CD4-positive, alpha-beta T cell treated with Interleukin-4 for 1 hour (primary cell): ENCODE measurements at places on chromosomes 16 and 17.

- no peak for DNase-seq
Observed at GRCh38 chr16:57606847-57607501, 21.5 kb upstream of the ADGRG1 start.

GRCh38 chr17:47742319-47743181 is 9.5 kb downstream of the TBX21 start:
- DNase-seq: peak; percentile 54

DNA sequence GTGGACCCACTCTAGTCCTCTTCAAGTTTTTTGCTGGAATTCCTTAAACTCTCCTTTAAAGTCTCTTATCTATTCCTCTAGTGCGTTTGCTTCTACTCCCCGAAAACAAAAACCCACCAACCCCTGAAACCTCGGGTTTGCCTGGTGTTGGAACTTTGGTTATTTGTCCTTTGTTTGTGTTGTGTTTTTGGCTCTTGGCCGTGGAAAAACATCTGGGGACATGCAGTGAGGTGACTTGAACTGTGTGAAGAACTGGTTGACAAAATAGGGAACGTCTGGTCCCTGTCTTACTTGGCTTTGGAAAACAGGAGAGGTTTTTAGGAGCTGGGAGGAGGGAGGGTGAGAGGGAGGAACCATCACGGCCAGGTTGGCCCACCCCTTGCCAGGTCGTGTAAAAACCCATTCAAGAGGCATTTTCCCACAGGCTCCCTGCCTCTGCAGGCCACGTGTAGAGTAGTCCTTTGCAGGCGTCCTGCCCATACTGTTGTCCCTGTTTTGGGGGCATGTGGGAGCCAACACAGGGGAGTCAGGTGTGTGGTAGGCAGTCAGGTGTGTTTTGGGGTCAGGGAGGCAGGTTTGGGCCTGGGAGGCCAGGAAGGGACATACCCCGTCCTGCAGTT is 169.3 kb downstream of the RAB11FIP4 start:
- DNase-seq: no peak

DNA sequence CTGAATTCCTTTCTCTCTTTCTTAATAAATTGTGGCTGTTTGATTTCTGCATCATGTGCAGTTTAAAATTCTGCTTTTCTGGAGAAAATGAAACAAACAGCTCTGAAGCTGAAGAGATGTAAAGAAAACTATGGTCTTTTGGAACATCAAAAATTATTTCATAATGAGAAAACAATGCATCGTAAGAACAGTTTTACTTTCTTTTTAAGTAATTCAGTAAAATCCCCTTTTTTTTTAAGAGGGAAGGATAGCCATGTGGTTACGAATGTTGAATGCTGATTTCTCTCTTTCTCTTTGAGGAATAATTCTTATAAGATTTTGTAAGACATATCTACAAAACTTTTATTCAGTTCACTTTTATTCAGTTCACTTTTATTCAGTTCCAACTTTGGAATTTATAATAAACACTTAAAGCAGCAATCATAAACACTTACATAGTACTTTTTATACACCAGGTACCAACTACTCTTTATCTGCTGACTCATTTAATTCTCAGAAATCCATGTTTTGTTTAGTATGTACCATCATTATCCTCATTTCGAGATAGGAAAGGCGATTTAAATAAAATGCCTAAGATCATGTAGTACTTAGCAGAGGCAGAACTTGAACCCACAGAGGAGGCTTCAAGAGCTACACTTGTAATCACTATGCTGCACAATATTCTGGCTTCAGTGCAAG is 26.6 kb downstream of the CNTNAP4 start:
- DNase-seq: no peak

DNA sequence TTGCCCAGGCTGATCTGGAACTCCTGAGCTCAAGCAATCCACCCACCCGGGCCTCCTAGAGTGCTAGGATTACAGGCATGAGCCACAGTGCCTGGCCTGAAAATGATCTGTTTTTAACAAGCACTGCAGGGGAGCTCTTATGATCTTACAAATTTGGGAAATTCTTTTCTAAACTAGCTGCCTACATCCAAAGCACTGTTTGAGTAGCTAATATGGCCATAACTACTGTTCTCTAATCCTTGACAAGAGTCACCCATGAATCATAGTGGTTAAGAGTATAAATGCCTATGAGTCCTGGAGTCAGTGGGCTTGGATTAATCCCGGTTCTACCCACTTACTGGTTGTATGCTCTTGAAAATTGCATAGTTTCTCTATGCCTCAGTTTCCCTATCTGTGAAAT is 1.4 kb upstream of the CPPED1 start:
- DNase-seq: no peak

DNA sequence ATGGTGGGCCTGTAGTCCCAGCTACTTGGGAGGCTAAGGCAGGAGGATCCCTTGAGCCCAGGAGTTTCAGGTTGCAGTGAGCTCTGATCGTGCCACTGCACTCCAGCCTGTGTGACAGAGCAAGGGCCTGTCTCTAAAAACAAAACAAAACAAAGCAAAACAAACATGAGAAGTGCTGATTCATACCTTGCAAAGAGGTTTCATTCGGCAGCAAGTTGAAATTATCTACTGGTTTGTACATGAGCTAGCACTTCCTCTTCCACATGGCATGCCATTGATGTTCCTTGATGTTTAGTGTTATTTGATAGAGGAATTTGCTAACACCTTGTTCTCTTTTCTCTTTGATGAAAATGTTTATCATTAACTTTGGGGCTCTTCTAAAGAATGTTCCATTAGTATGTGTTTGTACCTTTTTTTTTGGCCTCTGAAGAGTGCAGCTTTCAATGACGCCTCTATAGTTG is 50.6 kb downstream of the SPECC1 start:
- DNase-seq: no peak

GRCh38 chr17:9529033-9529700 is 46.5 kb downstream of the STX8 start:
- peak; percentile 11 for DNase-seq

GRCh38 chr16:920717-921116 is 50.1 kb downstream of the LMF1 start:
- DNase-seq: no peak

- peak; percentile 12 for DNase-seq
Observed at GRCh38 chr16:66728117-66728787, 23.2 kb downstream of the DYNC1LI2 start.

- DNase-seq: no peak
Observed at GRCh38 chr16:4566144-4566543, 10.0 kb downstream of the C16orf96 start.

DNA sequence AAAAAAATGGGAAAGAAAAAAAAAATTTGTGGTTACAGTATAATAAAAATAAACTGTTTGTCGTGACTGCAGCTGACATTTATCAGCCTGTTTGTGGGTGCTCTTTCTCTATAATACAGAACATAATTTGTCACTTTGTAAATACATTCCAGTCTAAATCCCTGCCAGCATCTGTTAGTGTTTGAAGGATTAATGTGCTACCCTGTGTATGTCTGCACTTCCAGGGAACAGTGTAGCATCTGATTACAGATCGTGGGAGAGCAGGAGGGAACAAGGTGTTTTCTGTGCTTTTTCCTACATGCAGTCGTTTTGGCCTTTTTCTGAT is 265.1 kb downstream of the WWOX start:
- DNase-seq: no peak

- DNase-seq: no peak
Observed at GRCh38 chr17:28306954-28307401, 12.0 kb upstream of the TMEM97 start.

DNA sequence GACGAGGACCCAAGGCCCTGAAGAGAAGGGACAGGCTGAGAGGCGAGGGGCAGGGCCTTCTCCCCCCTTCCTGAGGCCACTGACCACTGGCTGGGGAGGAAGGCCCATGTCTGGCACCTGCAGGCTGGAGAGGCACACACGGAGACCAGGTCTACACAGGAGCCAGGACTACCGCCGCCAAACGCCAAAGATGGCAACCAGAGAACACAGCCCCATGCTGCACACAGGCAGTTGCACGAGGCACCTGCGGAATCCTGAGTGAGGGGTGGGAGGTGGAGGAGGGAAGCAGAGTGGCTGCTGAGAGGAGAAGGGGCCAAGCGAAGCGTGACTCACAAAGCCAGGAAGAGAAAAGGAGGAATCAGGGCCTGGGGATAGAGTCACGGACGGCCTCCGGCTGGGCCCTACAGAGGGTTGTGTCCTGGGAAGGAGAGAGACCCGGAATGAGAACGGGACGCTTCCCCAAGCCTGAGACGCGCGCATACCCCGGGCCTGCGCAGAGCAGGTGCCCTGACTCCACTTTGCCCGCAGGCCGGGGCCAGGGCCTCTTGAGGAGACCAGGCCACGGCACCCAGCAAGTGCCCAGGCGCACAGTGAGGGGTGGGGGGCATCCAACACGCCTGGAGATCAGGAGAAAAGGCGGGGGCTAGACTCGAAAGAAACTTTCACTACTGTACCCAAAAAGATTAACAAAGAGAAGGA is 28.7 kb upstream of the C16orf95 start:
- no peak for DNase-seq

GRCh38 chr17:38721802-38722201 is 8.3 kb upstream of the CISD3 start:
- DNase-seq: no peak

DNA sequence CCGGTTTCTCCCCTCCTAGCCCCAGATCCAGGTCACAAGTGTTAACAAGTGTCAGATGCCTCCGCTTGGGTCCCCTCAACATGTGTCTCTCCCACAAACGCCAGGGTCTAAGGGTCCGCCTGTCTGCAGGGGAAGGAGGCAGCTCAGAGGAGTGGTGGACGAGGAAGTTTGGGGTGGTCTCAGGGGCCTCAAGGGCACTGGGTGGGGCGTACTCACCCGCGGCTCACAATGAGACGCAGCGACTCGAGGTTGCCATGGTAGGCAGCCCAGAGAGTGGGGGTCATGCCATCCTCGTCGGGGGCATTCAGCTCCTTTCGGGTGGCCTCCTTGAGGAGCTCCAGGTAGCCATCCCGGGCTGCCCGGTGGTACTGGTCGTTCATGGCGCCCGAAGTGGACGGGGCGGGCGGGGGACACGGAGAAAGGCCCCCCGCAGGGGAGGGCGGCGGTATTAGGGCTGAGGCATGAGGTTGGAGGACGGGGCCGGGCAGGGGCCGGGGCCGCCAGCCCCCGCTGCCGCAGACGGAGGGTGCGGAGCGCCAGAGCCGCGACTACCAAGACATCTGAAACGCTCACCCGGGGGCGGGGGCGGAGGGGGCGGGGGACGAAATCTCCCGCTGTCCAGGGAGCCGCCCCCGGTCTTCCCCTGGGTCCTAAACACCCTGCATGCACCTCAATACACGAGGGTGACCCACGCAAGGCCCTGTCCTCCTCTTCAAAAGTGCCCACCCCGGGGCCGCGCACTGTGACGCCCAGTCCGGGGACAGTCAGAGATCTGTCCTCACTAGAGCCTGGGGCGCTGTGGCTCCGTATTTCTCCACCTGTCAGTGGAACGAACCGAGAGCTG is at the start of gene USH1G:
Gene USH1G, minus strand, starts transcription at position 562 of the 844 bp plus-strand sequence. Its CDS starts 182 bp downstream, at position 380.
- no peak for DNase-seq

DNA sequence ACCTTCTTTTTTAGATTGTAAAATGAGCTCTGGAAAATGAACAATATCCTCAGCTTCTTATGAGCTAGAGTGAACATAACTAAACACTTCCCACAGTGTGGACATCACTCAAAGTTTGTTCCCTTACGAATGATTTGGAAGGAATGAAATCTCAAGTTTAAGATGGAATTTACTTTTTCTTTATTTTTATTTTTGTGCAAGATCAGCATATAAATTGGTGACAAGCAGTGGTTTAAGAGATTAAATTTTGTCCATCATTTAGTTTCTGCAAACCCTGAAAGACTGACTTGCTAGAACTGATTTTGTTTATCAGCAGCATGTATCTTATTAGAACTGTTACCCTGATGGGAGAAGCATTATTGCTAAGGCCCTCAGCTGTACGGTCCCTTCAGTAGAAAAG is 420.1 kb downstream of the CDH8 start:
- DNase-seq: no peak

- DNase-seq: no peak
Observed at GRCh38 chr17:14094676-14095601, 25.6 kb downstream of the COX10 start.

DNA sequence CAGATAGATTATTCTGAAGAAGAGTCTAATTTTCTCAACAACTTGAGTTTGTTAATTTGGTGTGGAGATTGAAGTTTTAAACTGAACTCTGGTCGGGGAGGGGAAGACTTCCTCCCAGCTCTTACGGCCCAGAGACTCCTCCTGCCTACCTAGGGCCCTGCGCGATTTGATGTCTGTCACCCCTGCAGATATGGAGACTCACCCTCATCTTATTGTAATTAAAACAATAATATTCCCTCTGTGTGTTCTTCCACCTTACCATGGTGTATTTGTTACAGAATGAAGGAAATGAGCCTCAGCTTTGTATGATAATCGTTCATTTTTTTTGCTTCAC is 184.4 kb upstream of the CACNG5 start:
- no peak for DNase-seq

DNA sequence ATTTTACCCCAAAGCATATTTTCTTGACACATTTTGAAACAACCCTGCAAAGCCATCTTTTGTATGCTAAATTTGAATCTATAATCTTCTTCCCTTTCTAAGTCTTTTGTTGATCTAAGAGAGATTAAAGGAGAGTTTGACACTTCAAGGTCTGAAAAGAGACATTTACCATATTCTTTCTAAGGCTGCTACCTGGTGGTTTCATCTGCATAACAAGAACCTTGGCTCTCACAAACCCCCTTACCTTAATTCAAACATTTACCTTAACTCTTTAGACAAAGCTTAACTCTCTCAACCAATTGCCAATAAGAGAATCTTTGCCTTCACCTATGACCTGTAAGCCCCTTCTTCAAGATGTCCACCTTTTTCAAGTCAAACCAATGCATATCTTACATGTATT is 1143.6 kb downstream of the CDH11 start:
- no peak for DNase-seq

GRCh38 chr16:23987443-23987842 is 151.7 kb downstream of the PRKCB start:
- no peak for DNase-seq

DNA sequence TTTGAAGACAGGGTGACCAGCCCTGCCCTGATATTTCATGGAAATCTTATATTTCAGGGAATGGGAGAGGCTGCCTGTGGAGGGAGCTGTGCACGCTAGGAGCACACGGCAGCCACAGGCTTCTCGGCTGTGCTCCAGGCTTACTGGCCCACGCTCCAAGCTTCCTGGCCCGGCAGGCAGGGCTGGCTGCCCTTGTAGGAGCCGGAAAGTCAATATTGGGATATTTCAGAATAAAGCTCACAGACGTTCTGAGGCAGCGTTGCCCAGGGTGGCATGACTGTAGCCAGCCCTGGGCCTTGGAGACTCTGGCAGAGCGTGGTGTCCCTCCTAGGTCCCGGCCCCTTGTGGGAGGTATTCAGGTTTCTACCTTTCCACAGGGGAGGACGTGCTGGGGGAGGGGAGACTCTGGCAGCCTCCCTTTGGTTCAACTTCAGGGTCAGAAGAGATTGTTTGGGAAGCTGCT is 95.6 kb downstream of the NPIPB11 start:
- no peak for DNase-seq

GRCh38 chr17:73482251-73482716 is 162.0 kb downstream of the SDK2 start:
- peak; percentile 17 for DNase-seq

DNA sequence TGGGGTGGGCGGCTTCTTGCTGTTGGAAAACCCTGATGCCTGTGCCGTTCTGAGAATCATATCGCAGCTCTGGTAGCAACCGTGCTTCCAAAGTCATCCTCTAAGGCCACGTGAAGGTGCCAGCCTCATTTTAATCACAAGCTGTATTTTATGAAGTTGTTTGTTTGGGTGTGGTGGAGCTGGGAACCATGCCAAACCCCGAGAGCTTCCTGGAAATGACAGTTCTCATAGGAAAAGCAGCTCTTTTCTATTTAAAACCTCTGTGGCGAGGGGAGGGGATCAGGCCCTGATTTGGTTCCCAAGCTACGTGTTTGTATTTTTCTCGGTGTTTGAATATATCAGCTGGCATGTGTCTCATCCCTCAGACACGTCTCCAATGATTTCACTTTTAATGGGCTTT is 21.7 kb downstream of the KNOP1 start:
- peak; percentile 81 for DNase-seq
